NCI-H2107 (cell line): ENCODE measurements at places on chromosomes 3 and 15.

DNA sequence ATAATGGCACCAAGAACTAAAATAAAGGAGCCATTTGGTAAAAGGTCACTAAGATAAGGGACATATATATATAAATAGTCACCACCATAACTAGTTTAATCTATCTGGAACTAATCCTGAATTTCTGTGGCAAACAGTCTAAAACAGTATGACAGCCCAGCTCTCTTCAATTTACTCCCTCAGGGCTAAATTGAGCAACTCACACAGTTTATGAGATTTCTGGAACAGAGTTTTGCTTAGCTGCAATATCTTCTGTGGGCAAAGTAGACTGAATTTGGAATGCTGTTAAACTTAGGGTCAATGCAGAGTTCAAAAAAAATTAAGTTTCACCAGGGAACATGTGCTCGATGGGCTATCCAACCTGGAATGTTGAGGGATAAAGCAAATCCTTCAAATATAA is 70.1 kb upstream of the VEPH1 start:
- DNase-seq: no peak

- DNase-seq: no peak
These were observed 117.0 kb upstream of the MRPL3 start for GRCh38 chr3:131619821-131620220.

DNA sequence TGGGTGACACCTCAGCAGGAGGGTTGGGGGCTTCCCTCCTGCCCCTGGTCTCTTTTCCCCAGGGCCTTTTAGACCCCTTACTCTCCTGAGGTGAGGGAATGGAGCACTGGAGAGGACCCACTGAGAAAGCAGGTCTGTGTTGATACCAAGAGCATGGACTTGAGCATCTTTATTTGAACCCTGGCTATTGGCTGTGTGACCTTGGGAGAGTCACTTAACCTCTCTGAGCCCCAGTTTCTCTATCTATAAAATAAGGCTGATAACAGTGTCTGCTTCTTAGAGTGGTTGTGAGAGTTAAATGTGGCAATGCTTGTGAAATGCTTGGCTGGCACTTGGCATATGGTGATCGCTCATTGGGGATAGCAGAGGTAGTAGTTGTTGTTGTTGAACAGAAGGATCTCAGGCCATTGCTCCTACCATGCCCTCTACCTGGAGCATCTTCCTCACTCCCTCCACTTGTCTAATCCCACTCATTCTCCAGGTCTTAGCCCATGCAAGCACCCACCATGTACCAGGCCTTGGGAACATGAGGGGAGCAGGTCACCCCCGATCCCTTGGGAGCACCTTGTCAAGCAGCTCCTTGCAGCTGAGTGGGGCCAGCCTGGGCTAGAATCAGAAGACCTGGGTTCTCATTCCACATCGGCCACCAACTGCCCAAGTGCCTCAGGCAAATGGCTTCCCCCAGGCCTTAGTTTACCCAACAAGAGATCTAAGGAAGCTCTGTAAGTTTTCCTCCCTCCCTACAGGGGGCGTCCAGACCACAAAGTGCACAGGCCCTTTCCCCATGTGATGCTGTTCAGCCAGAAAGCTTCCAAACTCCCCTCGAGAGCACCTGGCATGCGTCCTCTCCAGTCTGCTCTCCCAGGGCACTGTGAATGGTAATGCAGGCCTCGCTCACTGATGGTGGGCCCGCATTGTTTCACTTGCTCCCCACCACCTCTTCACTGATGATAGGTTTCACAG is 96.7 kb downstream of the LSM3 start:
- DNase-seq: no peak

- no peak for DNase-seq
These were observed 502.2 kb downstream of the PDCD6IP start for GRCh38 chr3:34300621-34301020.

- no peak for DNase-seq
These were observed 138.6 kb downstream of the SRGAP3 start for GRCh38 chr3:9110802-9111201.

- no peak for DNase-seq
These were observed 122.9 kb downstream of the NSUN3 start for GRCh38 chr3:94185753-94186152.

GRCh38 chr3:184526088-184526433 is 35.5 kb upstream of the EPHB3 start:
- DNase-seq: no peak

- DNase-seq: no peak
These were observed 32.2 kb downstream of the EIF1B start for GRCh38 chr3:40341671-40342070.

DNA sequence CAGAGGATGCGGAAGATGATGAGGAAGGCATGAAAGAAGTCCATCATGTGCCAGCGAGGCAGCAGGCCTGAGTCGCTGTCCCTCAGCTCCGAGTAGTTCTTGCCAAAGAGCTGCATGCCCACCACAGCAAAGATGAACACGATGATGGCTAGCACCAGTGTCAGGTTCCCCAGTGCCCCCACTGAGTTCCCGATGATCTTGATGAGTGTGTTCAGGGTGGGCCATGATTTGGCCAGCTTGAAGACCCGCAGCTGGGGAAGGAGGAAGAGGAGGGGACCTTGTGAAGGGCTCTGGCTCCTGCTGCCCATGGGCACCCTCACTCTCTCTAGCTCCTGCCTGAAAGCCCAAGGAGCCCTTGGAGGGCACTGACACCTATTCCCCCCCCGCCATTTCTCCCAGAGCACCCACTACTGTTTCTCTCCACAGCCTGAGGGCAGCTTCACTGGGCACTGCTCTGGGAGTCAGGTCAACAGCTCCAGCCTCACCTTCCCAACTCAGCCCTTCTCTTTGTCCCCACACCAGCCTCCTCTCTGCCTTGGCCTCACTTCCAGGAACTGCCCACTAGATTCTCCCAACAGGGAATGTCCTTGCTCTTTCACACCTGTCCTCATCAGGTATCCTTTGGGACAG is 63.6 kb downstream of the SCN5A start:
- DNase-seq: no peak

DNA sequence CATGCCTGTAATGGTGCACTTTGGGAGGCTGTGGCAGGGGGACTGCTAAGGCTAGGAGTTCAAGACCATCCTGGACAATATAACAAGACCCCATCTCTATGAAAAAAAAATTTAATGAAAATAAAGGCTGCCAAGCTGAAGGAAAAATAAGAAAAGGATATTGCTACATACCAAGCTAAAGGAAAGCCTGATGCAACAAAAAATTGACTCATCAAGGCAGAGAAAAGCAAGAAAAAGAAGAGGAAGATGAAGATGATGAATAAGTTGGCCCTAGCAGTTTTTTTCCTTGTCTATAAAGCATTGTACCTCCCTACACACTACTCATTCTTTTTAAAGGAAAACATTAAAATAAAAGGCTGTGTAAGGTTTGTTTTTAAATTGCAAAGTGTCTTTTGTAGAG is 441.9 kb upstream of the MDFIC2 start:
- DNase-seq: no peak

DNA sequence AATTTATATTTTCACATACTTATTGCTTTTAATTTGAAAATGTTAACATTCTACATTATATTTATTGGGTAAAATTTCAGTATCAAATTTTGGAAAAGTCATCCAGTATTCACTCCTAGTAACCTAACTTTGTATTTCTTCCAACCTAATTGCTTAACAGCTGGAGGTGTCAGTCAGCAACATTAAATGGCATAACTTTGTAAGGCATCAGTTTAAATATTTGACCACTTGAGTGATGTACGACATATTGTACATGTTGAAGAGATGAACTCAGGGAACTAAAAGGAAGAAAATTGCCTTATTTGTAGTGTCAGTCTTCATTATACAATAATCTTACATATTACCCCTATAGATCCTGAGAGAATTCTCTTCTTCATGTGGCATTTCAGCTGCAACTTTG is 326.8 kb downstream of the NAALADL2 start:
- DNase-seq: no peak

DNA sequence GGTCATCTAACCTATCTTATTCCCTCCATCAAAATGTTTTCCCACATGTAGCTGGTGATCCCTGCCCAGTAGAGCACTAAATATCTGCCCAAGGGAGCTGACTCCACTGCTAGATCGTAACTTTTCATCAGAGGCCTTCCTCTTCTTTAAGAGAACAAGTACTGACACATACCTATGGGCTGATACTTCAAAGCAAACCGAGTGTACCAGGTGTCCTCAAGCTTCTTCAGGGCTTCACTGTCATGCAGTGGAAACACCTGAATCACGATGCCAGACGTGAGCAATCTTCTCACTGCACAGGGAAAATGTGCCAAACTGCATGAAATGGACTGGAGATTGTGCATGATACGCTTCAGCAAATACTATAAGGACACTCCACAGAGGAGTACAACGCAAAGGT is 41.6 kb downstream of the ANO10 start:
- no peak for DNase-seq

DNA sequence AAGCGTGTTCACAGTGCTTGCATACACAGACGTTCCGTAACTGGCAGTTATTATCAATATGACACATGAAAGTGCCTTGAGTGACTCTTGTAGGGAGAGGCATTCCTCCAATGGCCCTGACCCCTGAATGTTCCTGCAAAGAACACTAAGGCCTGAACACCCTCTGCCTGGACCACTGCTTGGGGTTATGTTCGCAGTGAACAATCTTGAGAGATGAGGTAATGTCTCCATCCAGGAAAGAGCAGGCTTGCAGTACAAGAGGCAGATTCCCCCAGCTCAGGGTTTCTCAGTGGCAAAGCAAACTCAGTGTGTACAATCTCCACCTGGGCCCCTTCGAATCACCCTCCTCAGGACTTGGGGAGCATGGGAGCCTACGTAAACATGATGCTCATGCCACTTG is 324.6 kb downstream of the MAGI1 start:
- no peak for DNase-seq

DNA sequence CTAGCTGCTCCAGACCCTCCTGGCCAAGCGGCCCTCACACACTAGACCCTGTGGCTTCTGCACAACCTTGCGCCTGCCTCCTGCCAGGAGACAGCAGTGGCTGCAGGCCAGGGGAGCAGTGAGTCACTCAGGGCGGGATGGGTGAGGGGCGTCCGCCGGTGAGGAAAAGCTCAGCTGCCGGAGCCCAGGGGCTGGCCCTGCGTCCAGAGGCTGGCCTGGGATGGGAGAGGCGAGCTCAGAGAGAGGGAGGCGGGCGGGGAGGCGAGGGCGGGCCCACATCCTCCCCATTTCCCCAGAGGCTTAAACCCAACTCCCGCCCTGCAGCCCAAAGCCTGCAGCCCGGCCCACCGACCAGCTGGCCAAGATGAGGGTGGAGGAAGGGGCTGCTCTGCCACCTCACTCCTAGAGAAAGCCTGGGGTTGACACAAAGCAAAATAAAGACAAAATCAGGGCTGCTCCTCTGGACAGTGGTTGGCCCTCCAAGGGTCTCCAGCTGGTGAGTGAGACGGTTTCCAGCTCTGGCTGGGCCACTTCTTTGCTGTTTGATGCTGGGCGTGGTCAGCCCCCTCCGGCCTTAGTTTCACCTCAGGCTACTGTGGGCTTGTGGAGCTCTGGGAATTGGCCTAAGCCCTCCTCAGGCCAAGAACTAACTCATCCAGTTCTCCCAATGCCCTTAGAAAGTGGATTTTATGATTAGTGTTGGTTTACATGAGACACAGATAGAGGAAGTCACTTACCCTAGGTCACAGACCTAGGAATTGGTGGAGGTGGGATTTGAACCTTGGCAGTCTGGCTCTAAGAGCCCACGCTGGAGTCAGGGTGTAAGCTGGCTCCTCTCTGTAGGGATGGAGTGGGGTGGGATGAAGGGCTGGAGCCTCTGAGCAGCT is 50.6 kb downstream of the IQSEC1 start:
- no peak for DNase-seq
